Activated T-cell treated with anti-CD3 and anti-CD28 coated beads, Interleukin-2, amount 50 U/mL, for 24 hours (primary cell): ENCODE measurements at places on chromosomes 3 and 15.

DNA sequence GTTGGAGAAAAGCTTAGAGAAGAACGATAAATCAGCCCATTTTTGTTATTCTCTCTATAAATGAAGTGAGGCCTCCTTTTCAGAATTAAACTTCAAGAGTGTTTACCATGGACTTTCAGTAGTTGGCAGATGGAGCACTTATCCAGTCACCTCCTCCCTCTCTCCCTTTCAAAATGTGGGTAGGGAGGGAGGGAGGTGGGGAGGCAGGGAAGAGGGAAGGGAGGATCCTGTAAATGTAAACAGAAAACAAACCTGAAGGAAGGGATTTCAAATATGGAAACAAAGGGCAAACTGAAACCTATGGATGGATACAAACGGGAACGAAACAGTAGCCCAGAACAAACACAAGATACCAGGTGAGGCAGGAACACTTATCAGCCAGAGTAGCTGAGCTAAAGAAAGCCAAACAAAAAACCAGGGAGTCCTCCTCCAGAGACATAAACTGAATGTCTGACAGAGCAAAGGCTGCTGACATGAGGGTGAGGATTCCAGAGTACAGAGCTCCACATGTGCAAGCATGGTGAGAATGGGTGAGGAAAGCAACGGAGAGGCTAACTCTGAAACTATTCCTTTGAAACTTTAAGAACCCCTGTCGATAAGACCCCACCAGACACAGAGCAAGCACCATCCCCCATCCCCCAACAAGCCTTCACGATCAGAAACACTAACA, 41.0 kb upstream of the GP5 start:
- no peak for DNase-seq

- no peak for DNase-seq
These were observed 62.8 kb downstream of the SLCO2A1 start for GRCh38 chr3:133966954-133967353.

- no peak for DNase-seq
These were observed 491.1 kb downstream of the AGBL1 start for GRCh38 chr15:86570738-86571137.

- DNase-seq, result no peak
These were observed 4.8 kb upstream of the DAZL start for GRCh38 chr3:16609927-16610580.

- no peak for DNase-seq
These were observed 537.6 kb downstream of the PLOD2 start for GRCh38 chr3:145623349-145623748.

- DNase-seq, result no peak
These were observed 169.0 kb upstream of the SLC24A5 start for GRCh38 chr15:47951781-47952180.

- DNase-seq, result no peak
These were observed 6.1 kb downstream of the ULK3 start for GRCh38 chr15:74836846-74837245.

DNA sequence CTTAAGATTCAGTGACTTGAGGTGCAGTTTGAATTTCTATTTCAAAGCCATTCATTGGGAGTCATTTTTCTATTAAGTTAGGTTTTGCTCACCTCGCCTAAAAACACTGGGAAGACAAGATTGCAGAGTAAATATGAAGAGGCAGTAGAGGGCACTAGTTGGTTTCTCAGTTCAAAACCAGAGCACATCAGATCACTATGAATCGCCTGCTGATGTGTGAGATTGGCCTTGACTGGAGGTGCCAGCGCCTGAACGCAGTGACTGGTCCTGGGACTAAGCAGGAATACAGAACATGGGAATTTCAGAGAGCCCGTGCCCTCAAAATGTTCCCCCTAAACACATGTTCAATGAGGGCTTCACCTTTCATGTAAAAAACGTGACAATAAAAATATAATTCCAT, 229.0 kb downstream of the ITPR1 start:
- peak; percentile 43 for DNase-seq

DNA sequence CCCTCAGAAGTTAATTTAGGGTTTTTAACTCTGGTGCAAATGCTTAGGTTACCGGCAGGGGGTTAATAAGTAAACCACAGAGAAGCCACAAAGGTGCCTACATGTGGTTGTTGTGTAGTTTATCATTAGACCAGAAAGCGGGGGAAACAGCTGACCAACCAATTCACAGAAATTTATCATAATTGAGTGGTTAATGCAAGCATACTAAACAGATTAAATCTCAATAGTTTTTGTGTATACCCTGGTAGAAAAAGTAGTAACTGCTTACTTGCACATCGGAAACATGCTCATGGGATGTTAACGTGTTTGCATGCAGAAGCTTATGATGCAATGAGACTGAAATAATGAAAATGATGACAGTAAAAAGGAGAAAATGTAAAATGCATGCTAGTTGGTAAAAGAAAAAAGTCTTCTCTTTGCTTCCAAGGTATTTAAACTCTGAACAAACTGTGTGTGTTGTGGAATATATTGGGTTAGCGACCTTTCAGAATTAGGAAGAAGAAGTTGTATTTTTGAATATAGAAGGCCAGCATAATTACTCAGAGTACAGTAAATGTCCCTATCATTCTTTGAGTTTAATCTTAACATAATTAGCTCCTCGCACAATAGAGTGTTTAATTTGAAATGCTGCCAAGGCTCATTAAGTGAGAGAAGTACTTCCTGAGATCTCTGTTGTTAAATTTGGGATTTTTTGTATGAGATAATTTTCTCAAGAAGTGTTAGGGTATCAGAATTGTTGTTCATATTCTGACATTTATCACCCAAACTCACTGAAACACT, 316.2 kb downstream of the PTPRG start:
- DNase-seq, result no peak

- no peak for DNase-seq
These were observed 328.2 kb upstream of the LRRFIP2 start for GRCh38 chr3:37502621-37503020.

GRCh38 chr3:4174791-4175190, 128.4 kb upstream of the SETMAR start:
- DNase-seq, result no peak

DNA sequence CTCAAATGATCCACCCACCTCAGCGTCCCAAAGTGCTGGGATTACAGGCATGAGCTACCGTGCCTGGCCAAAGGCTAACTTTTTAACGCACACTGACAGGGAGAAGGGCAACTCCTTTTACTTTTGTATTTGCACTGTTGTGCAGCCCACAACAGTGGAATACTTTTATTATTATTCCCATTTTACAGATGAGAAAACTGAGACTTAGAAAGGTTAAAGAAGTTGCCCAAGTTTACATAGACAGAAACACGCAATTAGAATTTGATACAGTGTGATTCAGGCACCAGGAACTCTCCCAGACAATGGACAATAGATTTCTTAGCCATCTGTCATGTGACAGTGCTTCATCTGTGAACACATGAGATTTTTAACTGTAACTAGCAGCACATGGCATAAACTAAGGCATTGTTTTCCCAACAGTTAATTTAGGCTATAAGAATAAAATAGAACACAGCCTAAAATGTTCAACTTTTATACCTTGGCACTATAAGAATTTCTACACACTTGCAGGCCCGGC, 18.8 kb downstream of the STAG1 start:
- DNase-seq, result no peak

DNA sequence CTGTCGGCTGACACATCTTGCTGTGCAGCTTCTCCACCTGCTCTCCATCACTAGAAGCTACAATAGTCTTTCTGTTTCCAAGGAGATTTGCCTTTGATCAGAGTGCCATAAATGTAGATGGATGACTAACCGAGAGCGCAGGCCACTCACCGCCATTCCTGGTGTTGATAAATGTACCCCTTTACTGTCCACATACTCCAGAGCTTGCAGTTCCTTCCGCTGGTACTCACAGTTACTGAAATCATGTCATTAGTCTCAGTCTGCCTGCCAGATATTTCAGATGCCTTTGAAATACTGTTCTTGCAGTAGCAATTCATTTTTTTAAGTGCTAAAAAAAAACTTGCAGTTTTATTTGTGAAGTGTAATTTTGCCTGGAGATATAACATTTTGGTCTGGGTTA, 72.3 kb downstream of the BLM start:
- no peak for DNase-seq

DNA sequence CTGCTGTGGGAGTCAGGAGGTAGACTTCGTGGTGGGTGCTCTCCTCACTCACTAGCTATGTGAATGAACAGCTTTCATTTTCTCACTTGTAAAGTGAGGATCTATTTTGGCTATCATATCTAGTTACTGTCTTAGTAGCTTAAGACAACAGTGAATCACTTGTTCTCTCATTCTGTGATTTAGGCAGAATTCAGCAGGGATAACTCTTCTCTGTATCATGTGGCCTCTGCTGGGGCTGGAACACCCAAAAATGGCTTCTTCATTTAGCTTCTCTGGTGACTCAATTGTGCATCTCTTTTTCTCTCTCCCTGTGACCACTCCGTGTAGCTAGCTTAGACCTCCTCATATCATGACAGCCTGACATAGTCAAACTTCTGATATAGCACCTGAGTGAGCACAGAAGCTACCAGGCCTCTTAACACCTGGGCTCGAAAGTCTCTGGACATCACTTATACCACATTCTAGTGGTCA, 68.4 kb downstream of the BFSP2 start:
- DNase-seq, result no peak

DNA sequence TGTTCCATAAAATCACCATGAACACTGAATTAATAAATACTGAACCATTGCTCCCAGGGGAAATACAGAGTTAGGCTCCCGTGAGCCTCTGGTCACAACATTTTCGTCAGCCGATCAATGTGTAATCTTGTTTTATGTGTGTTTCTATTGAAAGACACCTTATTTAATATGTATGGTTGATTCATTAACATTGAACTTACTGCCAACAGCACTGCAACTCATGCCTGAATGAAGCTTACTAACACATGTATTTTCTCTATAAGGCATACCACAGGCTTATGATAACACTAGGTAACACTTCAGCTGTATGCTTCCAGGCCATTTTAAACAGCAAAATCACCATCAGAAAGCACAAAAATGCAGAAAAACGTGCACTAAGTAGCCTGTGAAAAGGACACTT, 9.1 kb upstream of the REC114 start:
- no peak for DNase-seq

DNA sequence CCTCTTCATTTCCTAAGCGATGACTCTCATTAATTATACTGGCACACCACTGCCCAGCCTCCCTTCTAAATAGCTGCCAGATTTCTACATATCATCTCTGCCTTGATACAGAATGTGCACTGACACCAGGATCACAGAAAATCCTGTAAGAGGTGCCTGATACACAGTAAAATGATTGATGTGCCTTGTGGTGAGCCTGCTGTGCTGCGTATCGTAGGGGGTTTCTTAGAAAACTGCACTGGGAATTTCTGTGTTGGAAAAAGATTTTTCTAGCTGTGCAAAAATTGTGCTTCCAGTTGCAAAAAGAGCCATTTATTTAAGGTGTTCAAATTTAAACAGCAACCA, 3.0 kb upstream of the PLCH1 start:
- no peak for DNase-seq

DNA sequence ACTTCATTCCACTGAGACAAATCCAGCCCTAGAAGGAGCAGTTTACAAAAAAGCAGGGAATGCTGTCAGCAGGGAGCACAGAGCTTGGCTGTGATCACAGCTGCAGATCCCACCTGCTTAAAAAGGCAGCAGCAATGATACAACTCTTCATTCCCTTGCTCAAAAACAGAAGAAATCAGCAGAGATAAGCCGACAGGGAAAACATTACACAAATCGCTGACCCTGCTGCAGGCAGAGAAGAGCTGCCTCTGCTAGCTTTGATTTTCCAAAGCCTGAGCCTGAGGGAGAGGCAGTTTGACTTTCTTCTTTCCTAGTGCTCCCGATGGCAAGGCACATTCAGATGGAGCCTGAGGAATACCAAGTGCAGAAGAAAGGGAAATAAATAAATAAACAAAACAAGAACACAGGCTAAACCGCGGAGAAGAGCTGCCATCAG, 80.2 kb downstream of the SHQ1 start:
- no peak for DNase-seq

- no peak for DNase-seq
These were observed 85.4 kb downstream of the TNIK start for GRCh38 chr3:171374661-171375285.

DNA sequence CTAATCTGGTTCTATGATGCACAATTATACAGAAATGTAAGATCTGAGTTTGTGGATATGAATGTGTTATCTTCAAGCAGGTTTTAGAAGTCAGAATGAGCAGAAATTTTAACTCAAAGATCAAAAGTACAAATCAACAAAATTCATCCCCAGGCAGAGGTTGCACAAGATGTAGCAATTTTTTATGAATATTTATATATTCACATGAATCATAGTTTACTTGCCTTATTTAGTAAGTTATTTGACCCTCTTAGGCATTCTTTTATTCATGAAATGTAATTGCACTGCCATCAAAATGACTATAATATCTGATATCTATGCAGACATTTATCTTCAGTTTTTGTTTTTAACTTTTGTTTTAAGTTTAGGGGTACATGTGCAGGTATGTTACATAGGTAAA, 103.1 kb upstream of the DAZL start:
- no peak for DNase-seq

DNA sequence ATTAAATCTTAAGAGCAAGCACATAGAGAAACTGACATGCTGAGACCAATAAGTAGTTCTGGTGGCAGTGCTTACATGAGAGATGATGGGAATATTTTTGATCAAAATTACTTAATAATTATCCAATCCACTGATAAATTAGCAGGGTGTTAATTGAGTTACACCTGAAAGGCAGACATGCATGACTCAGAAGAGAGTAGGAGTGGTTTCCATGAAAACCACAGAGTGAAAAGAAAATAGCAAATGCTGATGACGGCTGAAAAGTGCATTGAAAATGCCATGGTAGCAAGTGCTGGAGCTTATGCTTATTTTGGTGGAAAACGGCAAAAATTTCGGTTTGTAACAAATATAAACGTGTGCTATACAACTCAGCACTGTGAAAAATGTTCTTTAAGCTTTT, 267.8 kb upstream of the LRRN1 start:
- DNase-seq, result no peak
